ENCODE measurements at places on chromosomes 2 and 18.

- no peak for DNase-seq
Measured at GRCh38 chr2:209662021-209662420, 109.6 kb upstream of the UNC80 start.

- no peak for DNase-seq
Measured at GRCh38 chr18:6610466-6610865, 119.0 kb upstream of the ARHGAP28 start.

- no peak for DNase-seq
Measured at GRCh38 chr18:52822160-52822559, 482.2 kb downstream of the DCC start.

DNA sequence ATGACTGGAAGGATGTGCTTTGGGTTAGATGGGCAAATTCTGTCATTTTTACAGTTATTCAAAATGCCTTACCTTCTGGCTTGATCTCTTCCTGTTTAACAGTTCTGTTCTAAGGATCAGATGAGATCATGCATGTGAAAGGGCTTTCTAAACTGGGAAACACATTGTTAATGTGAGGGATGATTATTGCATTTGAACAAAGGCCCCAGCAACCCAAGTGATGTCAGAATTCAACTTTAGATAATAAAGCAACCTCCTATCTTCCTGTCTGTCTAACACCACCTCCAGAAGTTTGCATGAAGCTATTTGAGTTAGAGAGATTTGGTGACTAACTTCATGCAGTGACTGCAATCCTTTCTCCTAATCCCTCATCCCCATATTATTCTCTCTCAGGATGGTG, 77.8 kb upstream of the B3GNT2 start:
- DNase-seq = no peak

DNA sequence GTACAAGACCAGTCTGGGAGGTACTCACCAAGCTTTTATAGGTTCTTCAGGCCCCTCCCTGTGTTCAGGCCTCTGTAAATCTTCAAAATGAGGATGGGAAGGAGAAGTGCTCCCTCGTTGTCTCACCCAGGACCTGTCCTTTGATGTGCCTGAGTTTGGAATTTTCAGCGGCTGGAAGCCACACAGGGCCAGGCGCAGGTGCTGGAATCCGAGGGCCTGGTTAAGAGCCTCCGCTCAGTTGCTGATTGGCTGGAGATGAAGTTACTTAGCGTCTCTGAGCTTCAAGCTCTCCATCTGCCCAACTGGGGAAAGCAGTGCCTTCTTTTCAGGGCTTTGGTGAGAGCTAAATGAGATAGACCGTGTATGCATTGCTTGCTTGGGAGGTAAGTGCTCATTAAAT, 30.0 kb downstream of the HJURP start:
- no peak for DNase-seq

GRCh38 chr2:12430407-12431133, 286.2 kb upstream of the TRIB2 start:
- peak; percentile 24 for DNase-seq

- DNase-seq = no peak
Measured at GRCh38 chr2:119485336-119486110, 38.8 kb downstream of the SCTR start.

DNA sequence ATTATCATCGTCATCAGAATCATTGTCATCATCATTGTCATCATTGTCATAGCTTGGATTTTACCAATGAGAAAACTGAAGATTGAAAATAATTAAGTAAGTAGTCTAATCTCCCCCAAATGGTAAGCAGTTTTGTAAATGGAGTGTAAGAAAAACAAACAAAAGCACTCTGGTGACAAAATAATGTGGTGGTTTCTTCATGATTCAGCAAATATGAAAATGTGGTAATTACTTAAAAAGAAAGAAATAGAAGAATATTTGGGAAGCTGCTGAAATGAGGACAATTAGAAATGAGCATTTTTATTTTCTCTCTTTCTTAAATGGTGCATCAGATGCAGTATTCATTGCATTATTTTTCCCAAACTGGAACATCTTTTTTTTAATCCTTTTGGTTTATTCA, 514.4 kb downstream of the DCDC2C start:
- no peak for DNase-seq

- DNase-seq = no peak
Measured at GRCh38 chr2:101792208-101792607, 94.7 kb downstream of the MAP4K4 start.

DNA sequence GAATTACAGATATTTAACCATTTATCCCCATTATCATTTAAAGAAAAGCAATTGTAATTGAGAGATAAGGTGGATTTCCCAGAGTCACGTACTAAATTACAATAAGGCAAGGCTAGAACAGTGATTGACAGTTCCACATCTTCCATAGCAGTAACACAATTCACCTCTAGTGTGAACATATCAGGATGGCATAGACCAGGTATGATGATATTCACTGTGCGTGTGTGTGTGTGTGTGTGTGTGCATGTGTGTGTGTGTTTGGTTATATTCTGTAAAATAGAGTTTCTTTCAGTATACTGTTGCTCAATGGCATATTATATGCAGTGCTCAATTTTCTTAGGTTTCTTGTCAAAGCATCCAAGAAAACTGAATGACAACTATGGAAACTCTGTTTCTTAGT, 1.7 kb downstream of the SCN2A start:
- DNase-seq = no peak

- peak; percentile 63 for DNase-seq
Measured at GRCh38 chr2:173076581-173077345, 1.1 kb downstream of the MAP3K20 start.

DNA sequence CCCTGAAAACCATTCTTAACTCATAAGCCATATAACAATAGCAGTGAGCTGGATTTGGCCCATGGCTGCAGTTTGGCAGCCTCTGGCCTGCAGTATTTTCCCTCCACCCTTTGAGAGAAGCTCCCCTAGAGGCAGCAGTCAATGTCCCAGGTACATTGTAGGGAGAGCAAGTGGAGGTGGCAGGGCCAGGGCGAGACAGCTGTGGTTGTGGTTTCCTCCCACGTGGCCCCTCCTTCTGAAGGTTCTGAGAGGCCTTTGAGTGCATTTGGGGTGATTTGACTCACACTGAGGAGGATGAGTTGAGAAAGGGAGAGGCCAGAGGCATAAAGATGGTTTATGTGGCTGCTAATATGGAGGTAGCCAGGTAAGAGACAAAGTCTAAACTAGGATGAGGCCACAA, 45.5 kb upstream of the LDAH start:
- DNase-seq = peak; percentile 20

DNA sequence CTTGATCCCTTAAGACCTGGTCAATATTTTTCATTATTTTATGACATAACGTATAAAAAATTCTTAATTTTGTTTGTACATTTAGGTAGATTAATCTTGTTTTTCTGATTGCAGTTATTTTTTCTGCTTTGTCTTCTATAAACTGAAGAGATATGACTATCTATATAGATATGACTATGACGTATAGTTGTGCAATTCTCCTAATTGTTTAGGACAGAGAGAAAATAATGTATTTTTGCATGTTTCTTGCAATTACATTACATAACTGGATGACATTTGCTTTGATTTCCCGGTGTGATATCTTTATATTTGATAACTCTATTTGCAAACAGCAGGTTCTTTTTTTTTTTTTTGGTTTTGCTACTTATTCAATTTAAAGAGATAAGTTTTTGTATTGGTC, 310.2 kb upstream of the REG3G start:
- no peak for DNase-seq

DNA sequence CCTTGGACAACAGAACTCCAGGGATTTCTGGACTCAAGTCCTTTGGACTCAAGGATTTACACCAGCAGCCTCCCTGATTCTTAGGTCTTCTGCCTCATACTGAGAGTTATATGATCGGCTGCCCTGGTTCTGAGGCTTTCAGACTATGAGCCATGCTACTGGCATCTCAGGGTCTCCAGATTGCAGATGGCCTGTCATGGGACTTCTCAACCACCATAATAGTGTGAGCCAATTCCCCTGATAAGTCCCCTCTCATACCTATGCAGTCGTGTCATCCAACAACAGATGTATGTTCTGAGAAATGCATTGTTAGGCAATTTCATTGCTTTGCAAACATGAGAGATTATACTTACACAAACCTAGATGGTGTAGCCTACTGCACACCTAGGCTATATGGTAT, 61.4 kb upstream of the MSTN start:
- DNase-seq = peak; percentile 6

DNA sequence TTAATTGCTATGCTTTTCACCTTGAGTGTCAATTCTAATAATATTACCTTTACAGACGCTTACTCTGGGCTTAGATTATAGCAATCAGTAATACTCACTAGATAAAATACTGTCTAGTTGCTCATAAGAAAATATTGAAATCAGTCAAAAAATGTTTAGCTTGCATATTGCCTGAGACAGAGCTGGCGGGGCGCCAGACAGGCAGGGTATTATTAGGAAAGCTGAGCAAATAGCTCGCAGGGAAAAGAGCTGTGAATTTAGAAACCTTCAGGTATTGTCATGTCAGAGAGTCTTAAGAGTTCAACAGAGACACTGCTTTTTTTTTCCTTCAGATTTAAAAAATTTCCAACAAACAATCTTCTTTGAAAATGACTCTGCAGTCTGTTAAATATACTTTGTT, 118.4 kb downstream of the MEIS1 start:
- DNase-seq = peak; percentile 90

- DNase-seq = no peak
Measured at GRCh38 chr2:126655051-126655450, 907 bp upstream of the GYPC start.

GRCh38 chr18:76837071-76837470, 14.7 kb downstream of the ZNF236 start:
- no peak for DNase-seq

DNA sequence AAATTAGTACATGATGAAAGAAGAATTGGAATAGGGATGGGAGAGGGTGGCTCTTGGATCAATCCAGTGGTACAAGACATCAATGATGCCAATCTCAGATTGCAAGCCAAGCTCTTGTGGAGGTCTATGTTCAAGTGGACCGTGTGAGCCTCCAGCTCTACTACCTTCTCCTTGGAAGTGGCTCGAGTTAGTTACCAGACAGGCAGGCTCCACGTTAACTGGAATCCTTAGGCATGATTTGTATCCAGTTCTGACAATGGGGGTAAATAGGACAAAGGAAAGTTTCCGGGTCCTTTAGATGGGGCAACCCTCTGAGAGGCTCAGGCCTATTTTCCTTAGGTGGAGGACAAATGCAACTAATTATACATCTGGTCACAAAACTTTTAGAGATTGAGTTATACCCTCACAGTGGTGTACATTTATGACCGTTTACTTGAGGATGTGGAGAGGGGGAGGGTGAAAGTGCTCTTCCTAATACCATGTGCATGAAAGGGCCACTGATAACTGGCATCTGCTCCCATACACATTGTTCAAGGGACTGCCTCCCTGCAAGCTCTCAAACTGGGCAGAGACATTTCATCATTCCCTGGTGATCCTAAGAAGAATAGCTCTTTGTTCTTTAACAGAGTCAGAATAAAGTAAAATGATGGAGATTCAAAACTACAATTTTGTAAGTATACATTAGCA, 180.2 kb downstream of the SOCS6 start:
- DNase-seq = no peak

- no peak for DNase-seq
Measured at GRCh38 chr2:16629770-16630169, 35.9 kb downstream of the CYRIA start.

DNA sequence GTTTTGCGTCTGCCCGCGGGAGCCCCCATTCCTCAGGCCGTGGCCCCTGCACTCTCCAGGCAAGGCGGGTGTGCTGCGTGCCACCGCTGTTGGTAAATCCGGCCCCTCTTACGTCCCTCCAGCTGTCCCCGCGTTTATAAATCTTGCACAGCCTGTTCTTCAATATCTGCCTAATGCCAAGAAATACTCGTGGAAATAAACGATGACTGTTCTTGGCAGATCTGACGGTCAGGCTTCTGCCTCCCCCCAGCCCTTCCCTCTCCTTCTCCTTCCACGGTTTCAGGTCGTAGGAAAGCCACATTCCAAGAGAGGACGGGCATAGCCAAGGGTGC, 20.5 kb downstream of the ODC1 start:
- no peak for DNase-seq

DNA sequence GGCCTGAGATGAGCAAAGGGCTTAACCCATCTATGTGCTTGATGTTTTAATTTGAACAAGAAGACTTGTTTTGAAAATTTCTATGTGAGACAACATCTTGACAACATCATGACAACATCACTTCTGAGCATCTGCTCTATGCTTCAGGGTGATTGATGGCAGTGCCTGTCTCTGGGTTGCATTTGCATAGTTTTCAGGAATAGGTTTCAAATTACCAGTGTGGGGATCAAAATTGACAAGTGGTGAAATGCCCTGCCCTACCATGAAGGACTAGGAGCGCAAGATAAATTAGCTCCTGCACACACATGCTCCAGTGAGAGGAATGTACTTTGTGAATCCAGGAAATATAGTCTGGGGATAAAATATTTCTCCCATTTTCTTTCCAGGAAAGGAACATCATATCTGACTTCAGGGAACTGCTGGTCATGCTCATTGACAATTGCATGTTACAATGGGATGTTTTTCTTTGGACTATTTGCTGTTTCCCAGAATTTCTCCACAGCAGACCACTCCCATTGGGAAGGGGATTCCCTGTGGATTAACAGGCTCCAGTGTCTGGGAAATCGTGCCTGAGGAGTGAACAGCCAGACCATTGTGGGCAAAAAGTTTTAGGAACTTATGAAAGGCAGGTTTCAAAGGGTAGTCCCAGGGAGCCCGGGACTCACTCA, 45.3 kb upstream of the IL1R2 start:
- DNase-seq = no peak

Data from epithelial cell of esophagus (primary cell).